NCI-H82 (cell line): ENCODE measurements at places on chromosomes 5 and 9.

- no peak for DNase-seq
Measured at GRCh38 chr9:78407636-78408312, 110.8 kb downstream of the PSAT1 start.

DNA sequence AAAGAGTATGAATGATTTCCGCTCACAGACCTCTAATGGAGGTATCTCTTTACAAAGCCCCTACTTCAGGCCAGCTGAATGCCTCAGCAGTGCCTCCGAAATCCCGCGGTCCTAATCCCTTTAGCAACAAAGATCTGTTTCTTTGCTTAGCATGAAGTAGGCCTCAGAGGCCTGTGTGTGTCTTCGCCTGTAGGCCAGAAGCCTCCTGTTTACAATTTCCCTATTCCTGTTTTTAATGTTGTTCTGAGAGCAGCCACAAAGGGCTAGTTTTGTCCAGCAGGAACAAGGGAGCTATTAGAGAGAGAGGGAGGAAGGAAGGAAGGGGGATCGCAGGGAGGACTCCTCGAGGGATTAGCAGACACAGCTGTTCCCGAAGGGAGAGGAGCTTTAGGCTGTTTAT lies 166.4 kb upstream of the SPRY4 start:
- DNase-seq: peak; percentile 93

DNA sequence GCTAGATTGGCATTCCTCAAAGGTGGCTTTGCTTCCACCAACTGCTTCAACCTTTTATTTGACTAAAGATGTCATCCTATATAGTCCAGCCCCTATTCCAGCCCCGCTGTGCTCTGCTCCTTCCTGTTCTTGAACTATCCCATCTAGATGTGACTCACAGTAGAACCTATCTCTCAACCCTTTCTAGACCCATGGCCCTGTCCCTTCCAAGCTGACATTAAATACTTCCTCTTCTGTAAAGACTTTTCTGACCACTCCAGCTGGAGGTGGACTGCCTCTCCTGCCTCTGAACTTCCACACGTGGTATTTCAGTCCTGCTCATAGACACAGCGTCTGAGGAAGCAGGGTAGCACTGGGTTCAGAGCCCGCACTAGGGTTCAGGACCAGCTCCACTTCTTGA lies 32.4 kb downstream of the OSTF1 start:
- peak; percentile 15 for DNase-seq

GRCh38 chr5:120304663-120305062 lies 159.4 kb upstream of the PRR16 start:
- no peak for DNase-seq

DNA sequence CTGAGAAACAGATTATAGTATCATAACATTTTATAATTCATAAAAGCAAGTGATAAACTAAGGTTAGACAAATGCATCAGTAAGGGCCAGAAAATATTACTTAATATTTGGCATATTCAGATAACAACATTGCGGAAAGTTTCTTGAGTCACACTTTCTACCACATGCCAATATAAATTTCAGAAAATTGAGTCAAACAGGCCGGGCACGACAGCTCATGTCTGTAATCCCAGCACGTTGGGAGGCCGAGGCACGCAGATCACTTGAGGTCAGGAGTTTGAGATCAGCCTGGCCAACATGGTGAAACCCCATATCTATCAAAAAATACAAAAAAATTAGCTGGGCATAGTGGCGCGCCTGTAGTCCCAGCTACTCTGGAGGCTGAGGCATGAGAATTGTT lies 47.1 kb downstream of the SLC38A9 start:
- DNase-seq: no peak

- no peak for DNase-seq
Measured at GRCh38 chr5:63055421-63055820, 476.8 kb downstream of the LRRC70 start.

DNA sequence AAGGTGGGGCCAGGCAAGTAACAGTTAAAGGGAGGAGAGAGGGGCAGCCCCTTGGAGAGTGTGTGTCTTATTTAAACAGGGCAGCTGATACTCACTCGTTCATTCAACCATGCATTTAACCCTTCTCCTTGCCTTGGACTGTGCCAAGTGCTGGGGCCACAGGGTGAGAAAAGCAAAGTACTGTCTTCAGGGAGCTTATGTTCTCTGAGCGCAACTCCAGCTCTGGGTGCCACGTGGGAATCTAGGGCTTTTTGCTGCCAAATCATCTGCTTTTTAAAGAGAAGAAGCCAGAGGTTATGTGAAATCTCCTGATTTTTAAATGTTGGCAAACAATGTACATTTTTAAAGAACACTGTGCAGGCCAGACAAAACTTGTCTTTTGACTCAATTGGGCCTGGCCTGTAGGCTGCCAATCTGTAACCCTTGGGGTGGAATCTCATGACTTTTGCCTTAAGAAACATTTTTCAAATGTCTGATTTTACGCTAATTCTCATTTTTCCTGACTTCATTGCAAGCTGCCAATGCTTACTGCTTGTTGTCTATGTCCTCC lies 157.8 kb downstream of the NTRK2 start:
- DNase-seq: no peak

DNA sequence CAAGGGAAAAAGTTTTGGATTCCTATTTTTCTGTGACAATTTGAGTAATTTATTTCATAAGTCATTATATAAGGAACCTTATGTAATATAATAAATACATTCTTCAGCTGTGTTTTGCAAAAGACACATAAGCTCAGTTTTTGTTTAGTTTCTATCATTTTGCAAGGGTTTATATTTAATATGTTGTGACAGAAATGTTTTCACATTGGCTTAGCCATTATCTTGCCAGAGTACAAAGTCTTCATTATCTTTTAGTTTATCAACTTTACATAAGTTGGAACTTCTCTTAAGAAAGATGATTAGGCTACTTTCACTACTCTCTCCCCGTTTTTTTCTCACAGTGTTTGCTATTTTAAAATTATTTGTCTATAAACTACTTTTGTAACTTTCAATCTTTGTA lies 54.8 kb downstream of the ERCC6L2 start:
- no peak for DNase-seq

DNA sequence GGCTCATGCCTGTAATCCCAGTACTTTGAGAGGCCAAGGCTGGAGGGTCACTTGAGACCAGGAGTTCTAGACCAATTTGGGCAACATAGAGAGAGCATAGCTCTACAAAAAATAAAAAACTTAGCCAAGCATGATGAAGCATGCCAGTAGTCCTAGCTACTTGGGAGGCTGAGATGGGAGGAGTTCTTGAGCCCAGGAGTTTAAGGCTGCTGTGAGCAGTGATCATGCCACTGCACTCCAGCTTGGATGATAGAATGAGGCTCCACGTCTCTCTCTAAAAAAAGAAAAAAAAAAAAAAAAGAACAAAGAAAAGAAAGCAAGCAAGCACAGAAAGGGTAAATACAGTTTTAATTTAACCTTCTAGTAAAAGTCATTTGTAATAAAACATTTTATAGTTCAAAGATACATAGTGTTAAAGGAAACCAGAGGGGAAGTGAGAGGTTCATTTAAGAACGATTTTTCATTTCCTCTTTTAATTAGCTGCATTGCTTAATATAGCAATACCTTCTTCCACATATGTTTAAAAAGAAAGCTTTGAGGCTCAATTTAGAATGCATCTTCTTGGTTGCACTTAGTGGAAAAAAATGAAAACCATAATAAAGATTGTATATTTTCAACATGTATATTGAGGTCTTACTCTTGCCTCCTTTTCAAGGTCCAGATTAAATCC lies 14.9 kb downstream of the GAPT start:
- no peak for DNase-seq

DNA sequence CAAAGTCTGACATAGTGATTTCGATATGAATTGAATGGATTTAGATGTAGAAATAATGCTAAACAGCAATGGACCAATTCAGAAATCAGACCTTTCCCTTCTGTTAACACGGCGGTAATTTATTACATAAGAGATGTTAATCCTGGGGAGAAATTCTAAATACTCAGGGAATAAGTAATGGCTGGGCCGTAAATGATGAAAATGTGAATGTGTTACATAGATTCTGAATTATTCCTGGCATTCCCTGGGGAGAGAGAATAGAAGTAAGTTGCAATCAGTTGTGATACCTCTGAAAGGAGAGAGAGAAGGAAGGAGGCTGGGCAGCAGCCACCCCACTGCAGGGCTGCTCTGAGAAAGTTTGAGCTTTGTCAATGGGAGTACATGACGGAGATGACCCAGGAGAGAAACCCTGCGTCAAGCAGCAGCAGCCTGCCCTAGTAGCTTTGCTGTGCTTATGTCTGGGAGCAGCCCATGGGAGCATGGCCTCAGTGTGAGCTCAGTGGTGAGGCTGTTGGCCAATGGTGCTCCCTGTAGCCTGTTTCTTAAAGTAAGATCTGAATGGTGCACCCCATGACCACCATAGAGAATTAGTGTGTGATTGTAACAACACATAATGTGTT lies 420.1 kb downstream of the MTRR start:
- no peak for DNase-seq

DNA sequence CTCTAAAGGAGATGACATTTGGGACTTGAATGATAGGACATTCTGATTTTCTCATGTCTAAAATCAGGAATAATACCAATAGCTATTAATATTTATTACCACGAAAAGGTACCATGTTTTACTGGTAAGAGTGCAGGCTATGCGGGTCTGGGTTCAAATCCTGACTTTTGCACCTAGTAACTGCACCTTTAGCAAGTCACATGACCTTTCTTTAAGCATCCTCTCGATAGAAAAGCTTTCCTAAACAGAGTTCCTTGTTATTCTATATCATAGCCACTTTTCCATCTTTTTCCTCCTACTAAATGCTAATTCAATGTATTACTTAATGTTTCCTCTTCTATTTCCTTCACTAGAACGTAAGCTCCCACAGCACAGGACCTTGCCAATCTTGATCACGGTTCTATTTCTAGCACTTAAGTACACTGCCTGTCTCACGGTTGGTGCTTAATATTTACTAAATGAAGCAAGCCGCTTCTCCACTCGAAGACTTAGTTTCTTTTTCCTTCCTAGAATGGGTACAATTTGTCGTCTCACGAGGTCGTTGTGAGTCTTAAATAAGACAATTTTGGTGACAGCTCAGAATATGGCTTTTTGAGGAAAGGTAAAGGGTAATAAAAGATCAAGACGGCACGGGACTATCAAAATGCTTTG lies 816 bp downstream of the RBM18 start:
- peak; percentile 33 for DNase-seq

GRCh38 chr5:80541392-80541791 lies 28.7 kb downstream of the ANKRD34B start:
- DNase-seq: no peak

GRCh38 chr5:132136906-132137305 lies 63.3 kb downstream of the CSF2 start:
- DNase-seq: no peak

GRCh38 chr9:112140936-112141335 lies 34.2 kb downstream of the SUSD1 start:
- no peak for DNase-seq

DNA sequence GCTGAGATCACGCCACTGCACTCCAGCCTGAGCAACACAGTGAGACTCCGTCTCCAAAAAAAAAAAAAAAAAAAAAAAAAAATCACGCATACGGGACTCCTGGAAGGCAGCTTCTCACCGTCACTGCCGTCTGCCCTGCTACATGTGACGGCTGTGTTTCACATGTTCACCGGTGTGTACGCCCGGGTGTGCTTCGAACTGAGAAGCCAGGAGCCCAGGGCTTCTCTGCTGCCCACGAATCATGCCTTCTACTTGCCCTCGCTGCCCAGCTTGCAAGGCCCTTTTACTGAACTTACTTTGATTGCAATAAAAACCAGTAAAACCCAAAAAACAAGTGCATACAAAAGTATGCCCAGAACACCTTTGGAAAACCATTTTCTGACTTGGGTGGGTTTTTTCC lies 5.8 kb upstream of the NKD2 start:
- DNase-seq: no peak

DNA sequence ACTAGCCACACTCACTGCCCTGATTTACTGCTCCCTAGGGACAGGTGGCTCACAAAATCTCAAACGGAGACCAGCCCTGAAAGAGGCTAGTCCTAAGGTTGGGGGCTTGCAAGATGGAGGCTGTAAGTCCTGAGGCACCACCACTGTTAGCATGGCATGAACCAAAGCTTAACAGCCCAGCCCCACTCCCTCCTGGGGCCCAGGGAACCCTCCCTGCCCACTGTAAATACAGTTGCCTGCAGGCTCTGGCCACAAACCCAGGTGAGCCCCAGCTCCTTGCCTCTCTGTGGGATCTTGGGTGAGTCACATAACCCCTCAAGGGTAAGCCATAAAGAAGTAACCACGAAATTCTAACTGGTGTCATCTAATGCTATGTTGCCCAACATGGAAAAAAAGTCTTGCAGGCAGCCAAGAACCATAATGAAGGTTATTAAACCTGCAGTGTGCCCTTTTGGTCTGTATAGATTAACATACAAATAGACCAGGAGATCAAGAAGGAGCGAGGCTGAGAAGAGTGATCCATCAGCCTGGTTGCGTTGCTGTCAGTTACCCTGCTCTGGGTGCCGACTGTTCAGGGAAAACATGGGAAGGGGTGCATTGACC lies 1.7 kb upstream of the POMT1 start:
- DNase-seq: peak; percentile 63

GRCh38 chr9:124291801-124292396 lies 34.1 kb downstream of the NEK6 start:
- no peak for DNase-seq

DNA sequence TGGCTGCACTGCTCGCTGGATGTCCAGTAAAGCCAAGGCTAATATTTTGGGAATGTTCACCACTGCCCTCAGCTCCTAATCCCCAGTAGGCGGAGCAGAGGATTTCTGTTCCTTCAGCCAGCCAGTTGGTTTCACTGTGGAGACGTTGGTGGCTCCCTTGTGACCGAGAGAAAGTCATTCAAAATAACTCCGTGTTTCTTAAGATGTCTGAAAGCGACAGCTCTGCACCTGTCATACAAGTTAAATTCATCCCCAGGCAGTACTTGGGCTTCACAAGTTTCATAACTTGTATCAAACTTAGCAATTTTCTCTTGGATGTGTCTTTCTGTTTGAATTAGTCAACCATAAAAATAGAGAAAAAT lies 382 bp upstream of the CDKN2B start:
- DNase-seq: no peak

DNA sequence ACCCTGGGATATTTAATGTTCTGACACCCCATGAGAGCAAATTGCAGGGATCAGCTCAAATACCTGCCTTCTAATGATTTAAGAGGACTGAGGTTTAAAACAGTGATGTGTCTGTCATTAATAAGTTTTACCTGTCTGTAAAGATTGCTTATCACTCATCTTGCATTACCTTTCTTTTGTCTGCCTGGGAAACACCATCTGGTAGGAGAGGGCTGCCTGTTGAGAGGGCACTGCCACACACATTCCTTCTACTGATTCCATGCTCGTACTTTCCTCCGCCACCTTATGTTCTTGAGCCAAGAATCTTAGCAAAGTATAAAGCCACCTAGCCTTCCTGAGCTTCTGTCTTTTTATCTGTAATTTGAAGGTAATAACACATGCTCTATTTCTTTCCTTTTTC lies 118.6 kb downstream of the KCTD16 start:
- no peak for DNase-seq

DNA sequence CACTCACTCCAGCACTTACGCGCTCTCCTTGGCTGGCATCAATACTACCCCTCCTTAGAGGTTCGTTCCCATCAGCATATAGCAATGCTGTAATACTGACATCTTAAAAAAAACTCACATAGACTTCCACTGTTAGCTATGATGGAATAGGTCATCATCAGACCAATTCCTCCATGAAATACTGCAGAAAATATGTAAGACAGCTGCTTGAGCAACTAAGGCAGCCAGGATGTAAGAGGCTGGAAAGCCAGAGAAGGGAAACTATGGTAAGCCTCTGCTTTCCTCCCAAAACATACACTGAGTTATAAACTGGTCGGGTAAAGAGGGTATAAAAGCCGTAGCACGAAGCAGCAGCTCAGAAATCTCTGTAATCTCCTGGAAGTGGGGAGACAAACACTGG lies 33.5 kb downstream of the AUH start:
- DNase-seq: no peak

- no peak for DNase-seq
Measured at GRCh38 chr9:115192280-115192679, 74.3 kb upstream of the TNC start.
